ENCODE measurements at places on chromosomes 6 and 20. TPM values are rescaled to one million over a fixed set of nuclear protein-coding genes. Genes with fewer than 3 reads are reported as not detected.

ANGPT4 gene
- polyA plus RNA-seq, result not detected

GRCh38 chr6:41663568-41663967, 25.3 kb downstream of the MDFI start:
- no peak for DNase-seq
- H3K36me3 ChIP-seq, result no peaks in the 10 kb centered on the region
- no peak overlapping the region for H3K4me3 ChIP-seq
- peaks cover 28% of the 10 kb centered on the region for H3K27me3 ChIP-seq

- H3K36me3 ChIP-seq, result no peaks in the 10 kb centered on the region
- H3K27ac ChIP-seq, result no peak overlapping the region
- peaks cover 10% of the 10 kb centered on the region for H3K27me3 ChIP-seq
- H3K4me1 ChIP-seq, result no peaks in the 10 kb centered on the region
- no peak for DNase-seq
These were observed 26.7 kb upstream of the PDE10A start for GRCh38 chr6:165689699-165690098.

GABRR2 gene
- polyA plus RNA-seq, result not detected

DNA sequence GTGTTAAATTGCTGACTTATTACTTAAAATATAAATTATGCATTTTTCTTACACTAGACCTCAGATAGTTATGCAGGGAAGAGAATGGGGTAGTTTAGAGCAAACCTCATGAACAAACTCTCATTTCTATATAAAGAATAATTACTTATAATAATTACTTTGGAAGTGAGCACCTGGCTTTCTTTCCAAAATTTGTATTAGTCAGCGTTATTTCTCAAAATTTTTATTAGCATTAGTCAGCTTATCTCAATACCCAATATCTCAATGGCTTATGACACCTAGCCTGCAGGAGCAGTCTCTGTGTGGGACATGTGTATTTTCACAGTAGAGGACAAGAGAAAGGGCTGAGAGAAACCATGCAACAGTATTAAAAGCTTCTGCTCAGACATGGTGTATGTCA, 849.2 kb upstream of the HS3ST5 start:
- no peaks in the 10 kb centered on the region for H3K27me3 ChIP-seq
- no peak for DNase-seq
- no peak overlapping the region for H3K4me3 ChIP-seq
- H3K4me1 ChIP-seq, result no peaks in the 10 kb centered on the region
- H3K36me3 ChIP-seq, result no peaks in the 10 kb centered on the region

DNA sequence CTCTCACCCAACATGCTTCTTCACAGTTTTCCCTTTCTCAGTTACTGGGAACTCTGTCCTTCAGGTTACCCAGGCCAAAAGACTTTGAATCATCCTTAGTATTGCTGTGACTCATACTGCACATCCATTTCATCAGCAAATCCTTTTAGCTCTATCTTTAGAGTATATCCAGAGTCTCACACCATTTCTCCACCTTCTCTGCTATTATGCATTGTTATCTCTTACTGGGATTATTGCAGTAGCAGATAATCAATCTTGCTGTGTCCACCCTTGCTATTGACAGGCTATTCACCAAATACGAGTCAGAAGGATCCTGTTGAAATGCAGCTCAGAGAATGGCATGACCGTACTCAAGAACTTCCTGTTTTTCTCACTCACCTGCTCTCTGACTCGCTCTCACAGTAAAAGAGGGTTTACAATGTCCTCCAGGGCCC, 57.3 kb downstream of the BCKDHB start:
- H3K4me1 ChIP-seq, result peaks cover 8% of the 10 kb centered on the region
- peaks cover 12% of the 10 kb centered on the region for H3K36me3 ChIP-seq
- H3K27ac ChIP-seq, result no peak overlapping the region
- DNase-seq, result peak; percentile 23
- H3K4me3 ChIP-seq, result no peak overlapping the region

FOXC1 gene
- not detected for polyA plus RNA-seq

GRCh38 chr6:149484733-149485700, at the start of gene ZC3H12D:
Gene ZC3H12D, minus strand, starts transcription at chr6:149485014. Its CDS starts 10,471 bp downstream, at chr6:149474543.
- peak; percentile 78 for DNase-seq
- peaks cover 28% of the 10 kb centered on the region for H3K4me1 ChIP-seq
- H3K36me3 ChIP-seq, result peaks cover 5% of the 10 kb centered on the region
- H3K4me3 ChIP-seq, result peak within 1 kb of the TSS; percentile 99
- peak within 1 kb of the TSS; percentile 97 for H3K27ac ChIP-seq
- no peaks in the 10 kb centered on the region for H3K27me3 ChIP-seq

- DNase-seq, result no peak
- no peak overlapping the region for H3K4me3 ChIP-seq
- no peaks in the 10 kb centered on the region for H3K27me3 ChIP-seq
These were observed 54.9 kb downstream of the TENT5A start for GRCh38 chr6:81697559-81697958.

- H3K4me1 ChIP-seq, result no peaks in the 10 kb centered on the region
- H3K36me3 ChIP-seq, result no peaks in the 10 kb centered on the region
- H3K27ac ChIP-seq, result no peak overlapping the region
- DNase-seq, result no peak
- H3K4me3 ChIP-seq, result no peak overlapping the region
These were observed 612.3 kb upstream of the BTBD3 start for GRCh38 chr20:11305406-11305805.

DNA sequence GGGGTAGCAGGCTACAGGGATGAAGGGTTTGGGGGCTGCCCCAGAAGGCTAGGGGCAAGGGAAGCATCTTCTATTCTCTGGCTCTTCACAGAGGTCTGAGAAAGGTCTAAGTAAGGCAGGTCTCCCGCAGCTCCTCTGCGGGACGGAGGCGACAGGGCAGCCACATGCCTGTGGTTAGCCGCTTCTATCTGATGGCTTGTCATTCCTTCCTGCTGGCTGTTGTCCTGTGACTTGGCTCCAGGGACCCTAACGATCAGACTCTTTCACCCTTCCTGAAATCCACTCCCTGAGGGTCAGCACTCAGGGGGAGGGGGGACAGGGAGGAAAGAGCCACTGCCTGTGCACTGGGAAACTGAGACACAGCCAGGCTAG, 673 bp downstream of the CST7 start:
- H3K27me3 ChIP-seq, result no peaks in the 10 kb centered on the region
- peak overlapping the region; percentile 90 for H3K4me3 ChIP-seq
- H3K36me3 ChIP-seq, result peaks cover 2% of the 10 kb centered on the region
- DNase-seq, result no peak
- peaks cover 10% of the 10 kb centered on the region for H3K4me1 ChIP-seq
- peak overlapping the region; percentile 78 for H3K27ac ChIP-seq

GRCh38 chr6:101760843-101761621, 367.5 kb downstream of the GRIK2 start:
- no peaks in the 10 kb centered on the region for H3K27me3 ChIP-seq
- H3K4me3 ChIP-seq, result no peak overlapping the region
- no peaks in the 10 kb centered on the region for H3K4me1 ChIP-seq

COL10A1 gene
- not detected for polyA plus RNA-seq

NSFL1C gene
- 77.0 TPM for polyA plus RNA-seq

DNA sequence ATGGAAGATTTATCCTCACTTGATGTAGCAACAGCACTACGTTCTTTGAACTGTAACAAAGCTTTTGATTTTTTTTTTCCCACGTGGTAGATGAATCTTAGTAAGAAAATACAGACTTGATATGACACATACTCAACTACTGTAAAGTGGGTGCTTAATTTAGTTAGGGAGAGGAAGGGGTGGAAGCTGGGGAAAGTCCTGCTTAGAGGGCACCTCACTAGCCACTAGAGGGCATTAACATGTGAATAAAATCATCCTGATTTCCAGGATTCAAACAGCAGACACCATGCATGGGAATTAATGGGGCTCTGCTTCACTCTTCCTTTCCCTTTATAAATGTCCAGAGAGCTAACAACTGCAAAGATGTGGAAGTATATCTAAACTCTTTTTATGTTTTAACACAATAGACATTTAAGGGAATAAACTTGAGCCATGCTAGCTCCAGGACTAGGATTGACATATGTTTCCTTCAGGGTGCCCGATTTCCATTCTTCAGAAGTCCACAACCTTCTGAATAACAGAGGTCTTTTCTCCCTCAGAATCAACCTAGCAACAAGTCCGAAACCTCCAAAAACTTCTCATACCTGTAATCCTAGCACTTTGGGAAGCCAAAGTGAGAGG, 250.1 kb downstream of the ATXN1 start:
- no peaks in the 10 kb centered on the region for H3K36me3 ChIP-seq
- H3K4me3 ChIP-seq, result no peak overlapping the region
- H3K27ac ChIP-seq, result peak overlapping the region; percentile 86

GRCh38 chr6:169885831-169886230, 134.4 kb downstream of the ERMARD start:
- peaks cover 4% of the 10 kb centered on the region for H3K4me1 ChIP-seq
- H3K36me3 ChIP-seq, result peaks cover 5% of the 10 kb centered on the region
- no peak for DNase-seq

GRCh38 chr6:167442245-167442644, 117.4 kb downstream of the TTLL2 start:
- H3K27ac ChIP-seq, result no peak overlapping the region
- peaks cover 6% of the 10 kb centered on the region for H3K27me3 ChIP-seq
- H3K36me3 ChIP-seq, result no peaks in the 10 kb centered on the region
- H3K4me3 ChIP-seq, result no peak overlapping the region

TCF21 gene
- not detected for polyA plus RNA-seq

GRCh38 chr6:88481519-88481918, 315.4 kb upstream of the CNR1 start:
- no peak overlapping the region for H3K4me3 ChIP-seq
- no peaks in the 10 kb centered on the region for H3K36me3 ChIP-seq
- no peaks in the 10 kb centered on the region for H3K4me1 ChIP-seq
- H3K27me3 ChIP-seq, result peaks cover 2% of the 10 kb centered on the region
- H3K27ac ChIP-seq, result no peak overlapping the region

CRISP2 gene
- polyA plus RNA-seq, result not detected

VSTM2L gene
- not detected for polyA plus RNA-seq

- H3K27ac ChIP-seq, result no peak overlapping the region
- DNase-seq, result peak; percentile 1
- H3K4me3 ChIP-seq, result no peak overlapping the region
- H3K36me3 ChIP-seq, result no peaks in the 10 kb centered on the region
- H3K27me3 ChIP-seq, result peaks cover 22% of the 10 kb centered on the region
- H3K4me1 ChIP-seq, result no peaks in the 10 kb centered on the region
These were observed 64.8 kb upstream of the TMEM30A start for GRCh38 chr6:75349262-75349984.

CST5 gene
- not detected for polyA plus RNA-seq

GRCh38 chr6:147603392-147604081, 95.0 kb downstream of the SAMD5 start:
- no peak overlapping the region for H3K4me3 ChIP-seq
- peaks cover 17% of the 10 kb centered on the region for H3K27me3 ChIP-seq
- no peak overlapping the region for H3K27ac ChIP-seq
- no peaks in the 10 kb centered on the region for H3K4me1 ChIP-seq

C6orf58 gene
- not detected for polyA plus RNA-seq

DNA sequence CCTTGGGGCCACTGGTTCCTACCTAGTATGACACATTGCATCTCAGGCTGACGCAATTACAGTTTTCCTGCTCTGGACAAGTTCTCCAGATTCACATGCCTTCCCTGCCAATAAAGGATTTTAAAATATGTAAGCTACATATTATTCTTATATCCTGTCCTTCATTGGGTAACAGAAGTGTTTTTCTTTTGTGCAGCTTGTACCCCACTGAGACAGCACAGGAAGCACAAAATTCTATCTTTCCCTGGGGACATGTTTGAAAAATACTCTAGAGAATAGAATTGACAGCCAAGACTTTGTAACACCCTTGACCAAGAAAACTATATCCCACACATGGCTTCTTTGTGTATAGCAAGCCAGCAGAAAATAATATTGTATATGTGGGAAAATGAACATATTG, 456.8 kb downstream of the MAFB start:
- no peaks in the 10 kb centered on the region for H3K36me3 ChIP-seq
- H3K4me1 ChIP-seq, result no peaks in the 10 kb centered on the region
- peaks cover 11% of the 10 kb centered on the region for H3K27me3 ChIP-seq
- no peak for DNase-seq
- H3K4me3 ChIP-seq, result no peak overlapping the region

ATAT1 gene
- polyA plus RNA-seq, result 1.7 TPM

- H3K4me3 ChIP-seq, result peak overlapping the region; percentile 93
- H3K36me3 ChIP-seq, result no peaks in the 10 kb centered on the region
- H3K4me1 ChIP-seq, result peaks cover 49% of the 10 kb centered on the region
- no peaks in the 10 kb centered on the region for H3K27me3 ChIP-seq
These were observed 709 bp upstream of the ZNF76 start for GRCh38 chr6:35258858-35259193.

YTHDF1 gene
- polyA plus RNA-seq, result 26.8 TPM

DNA sequence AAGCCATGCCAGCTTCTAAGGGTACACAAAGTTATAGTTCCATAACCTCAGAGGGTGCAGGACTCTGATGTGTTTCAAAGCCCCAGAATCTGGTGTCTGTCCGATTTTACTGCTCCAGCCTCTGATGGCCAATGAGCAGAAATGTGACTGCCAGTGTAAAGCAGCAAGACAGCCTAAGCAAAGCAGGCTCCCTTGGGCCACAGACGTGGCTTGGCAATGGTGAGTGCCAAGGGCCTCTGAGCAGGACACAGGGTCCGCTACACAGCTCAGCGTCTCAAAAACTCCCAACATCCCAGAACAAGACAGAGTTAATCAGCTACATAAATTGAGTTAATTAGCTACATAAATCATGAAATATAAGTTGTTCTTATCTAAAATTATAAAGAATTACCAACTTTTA, 69.2 kb downstream of the PCSK2 start:
- no peak overlapping the region for H3K27ac ChIP-seq
- no peak for DNase-seq

STK4 gene
- 192 TPM for polyA plus RNA-seq

NRN1 gene
- polyA plus RNA-seq, result not detected

DNA sequence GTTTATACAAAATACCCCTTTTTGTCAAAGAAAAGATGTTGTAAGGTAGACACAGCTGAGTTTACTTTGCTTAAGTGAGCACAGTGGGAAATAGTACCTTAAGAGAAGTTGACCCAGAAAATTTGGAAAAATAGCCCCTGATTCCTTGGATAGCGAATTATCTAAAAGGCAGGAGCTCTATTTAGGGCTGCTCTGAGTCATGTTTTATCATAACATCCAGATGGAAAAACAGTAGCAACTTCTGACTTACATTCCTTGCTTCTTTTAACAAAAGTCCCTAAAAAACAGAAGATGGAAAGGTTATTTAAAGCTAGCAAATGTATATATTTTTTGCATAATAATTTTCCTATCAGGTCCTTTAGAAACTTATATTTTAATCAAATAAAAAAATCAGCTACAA, 59.0 kb downstream of the THEMIS start:
- H3K4me3 ChIP-seq, result no peak overlapping the region
- no peak overlapping the region for H3K27ac ChIP-seq
- H3K36me3 ChIP-seq, result peaks cover 15% of the 10 kb centered on the region
- no peaks in the 10 kb centered on the region for H3K27me3 ChIP-seq

SLC17A3 gene
- not detected for polyA plus RNA-seq

GRCh38 chr6:4030669-4031068, 48.3 kb downstream of the FAM217A start:
- H3K4me1 ChIP-seq, result peaks cover 80% of the 10 kb centered on the region
- H3K27me3 ChIP-seq, result no peaks in the 10 kb centered on the region
- peaks cover 25% of the 10 kb centered on the region for H3K36me3 ChIP-seq

DNA sequence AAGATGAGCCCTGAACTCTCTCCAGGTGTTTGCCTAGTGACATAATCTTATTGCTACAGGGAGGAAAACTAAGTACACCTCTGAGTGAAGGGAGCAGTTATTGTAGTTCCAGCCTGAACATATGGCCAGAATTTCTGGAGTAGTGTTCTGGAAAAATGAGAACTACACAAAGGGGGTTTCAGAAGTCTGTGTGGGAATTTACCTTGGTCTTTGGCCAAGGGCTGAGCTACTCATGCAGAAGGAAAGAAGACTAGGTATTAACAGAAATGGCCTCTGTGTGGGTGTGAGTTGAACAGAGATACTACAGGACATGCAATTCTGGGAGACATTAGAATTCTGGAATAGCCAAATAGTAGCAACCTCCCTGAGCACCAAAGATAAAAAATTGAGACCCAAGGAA, 1009.7 kb upstream of the GJE1 start:
- no peaks in the 10 kb centered on the region for H3K36me3 ChIP-seq
- H3K27me3 ChIP-seq, result peaks cover 5% of the 10 kb centered on the region
- no peaks in the 10 kb centered on the region for H3K4me1 ChIP-seq
- no peak for DNase-seq

SLC22A1 gene
- 0.18 TPM for polyA plus RNA-seq

GRCh38 chr6:170100046-170100445, 190.8 kb downstream of the DLL1 start:
- H3K36me3 ChIP-seq, result peaks cover 5% of the 10 kb centered on the region
